GM04504 (cell line): ENCODE measurements at places on chromosomes 12 and 14.
A peak's percentile ranks its signal among the peaks of the same experiment; 100 is the strongest.

GRCh38 chr12:51326698-51327439 is 2.9 kb upstream of the BIN2 start:
- peak; percentile 47 for DNase-seq

DNA sequence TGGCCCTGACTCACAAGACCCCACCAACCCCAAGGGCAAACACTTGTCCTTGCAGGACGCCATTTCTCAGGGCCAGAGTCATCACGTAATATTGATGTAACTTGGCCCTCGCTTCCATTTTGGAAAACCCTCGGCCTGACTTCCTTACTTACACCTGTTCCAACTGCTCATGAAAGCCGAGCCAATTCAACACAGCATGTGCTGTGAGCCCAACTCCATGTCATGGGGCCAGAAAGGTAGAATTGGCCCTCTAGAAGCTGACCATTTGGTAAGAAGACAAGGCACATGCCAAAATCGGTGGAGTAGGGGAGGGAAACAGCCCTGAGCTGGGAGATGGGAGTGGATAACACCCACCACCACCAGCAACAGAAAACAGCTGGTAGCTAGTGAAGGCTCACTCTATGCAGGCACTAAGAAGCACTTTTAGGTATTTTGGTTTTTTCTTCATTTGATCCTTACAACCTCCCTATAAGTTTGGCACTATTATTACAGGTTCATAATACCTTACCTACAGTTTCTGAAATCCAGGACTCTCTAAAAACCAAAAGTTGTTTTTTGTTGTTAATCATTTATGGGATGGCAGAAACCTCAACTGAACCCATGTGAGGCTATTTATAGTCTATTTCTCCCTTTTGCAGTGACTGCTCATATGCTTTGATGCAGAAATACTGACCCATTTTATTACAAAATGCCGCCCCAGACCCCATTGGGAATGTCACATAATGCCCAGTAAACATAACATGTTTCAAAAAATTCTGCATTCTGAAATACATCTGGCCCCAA is 6.5 kb downstream of the TTC7B start:
- no peak for DNase-seq

- no peak for DNase-seq
Observed at GRCh38 chr14:73477618-73478266, 13.0 kb upstream of the RIOX1 start.

- no peak for DNase-seq
Observed at GRCh38 chr12:19761463-19761862, 322.2 kb downstream of the AEBP2 start.

- no peak for DNase-seq
Observed at GRCh38 chr12:105280966-105281693, 45.2 kb upstream of the APPL2 start.

- no peak for DNase-seq
Observed at GRCh38 chr14:91714805-91715204, 17.1 kb downstream of the CATSPERB start.

- DNase-seq = no peak
Observed at GRCh38 chr12:94644141-94644979, 6.0 kb downstream of the TMCC3 start.
